ENCODE measurements at places on chromosomes 2 and 18.
A peak's percentile ranks its signal among the peaks of the same experiment; 100 is the strongest.

GRCh38 chr2:174338671-174339560 is 4.2 kb downstream of the SP9 start:
- DNase-seq = no peak

DNA sequence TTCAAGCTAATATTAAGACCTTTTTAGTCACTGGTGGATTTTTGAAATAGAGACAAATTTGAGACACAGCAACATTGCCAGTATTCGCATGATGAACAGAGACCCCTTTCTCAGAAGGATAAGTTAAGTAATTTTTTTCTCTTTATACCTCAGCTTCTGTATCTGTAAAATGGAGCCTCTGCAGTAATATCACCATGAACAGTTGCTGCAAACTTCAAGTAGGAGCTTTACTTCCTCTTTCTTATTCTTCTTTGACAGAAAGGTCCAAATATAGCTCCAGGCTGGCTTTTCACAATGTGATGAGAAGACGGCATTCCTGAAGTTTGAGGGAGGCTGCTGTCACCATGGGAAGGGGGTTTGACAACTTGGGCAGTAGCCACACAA is 158.7 kb downstream of the TDRD15 start:
- DNase-seq = no peak

- DNase-seq = peak; percentile 53
Observed at GRCh38 chr2:20365249-20365817, 14.7 kb upstream of the PUM2 start.

DNA sequence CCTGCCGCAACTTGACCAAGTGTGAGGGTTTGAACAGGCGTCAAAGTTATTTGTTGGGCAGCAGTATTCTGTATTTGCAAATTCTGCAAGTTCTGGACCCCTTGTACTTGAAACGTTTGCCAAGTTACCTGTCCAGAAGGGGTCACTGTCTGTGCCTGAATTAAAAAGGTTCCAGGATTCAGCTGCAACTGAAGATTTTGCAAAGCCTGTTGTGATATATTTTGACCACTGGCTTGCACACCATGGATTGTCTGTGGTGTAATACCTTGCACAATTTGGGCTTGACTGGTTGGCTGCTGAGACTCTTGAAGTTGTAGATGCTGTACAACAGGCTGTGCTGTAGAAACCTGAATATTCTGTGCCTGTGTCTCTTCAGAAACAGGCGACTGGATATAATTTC is 10.2 kb downstream of the SP3 start:
- no peak for DNase-seq

DNA sequence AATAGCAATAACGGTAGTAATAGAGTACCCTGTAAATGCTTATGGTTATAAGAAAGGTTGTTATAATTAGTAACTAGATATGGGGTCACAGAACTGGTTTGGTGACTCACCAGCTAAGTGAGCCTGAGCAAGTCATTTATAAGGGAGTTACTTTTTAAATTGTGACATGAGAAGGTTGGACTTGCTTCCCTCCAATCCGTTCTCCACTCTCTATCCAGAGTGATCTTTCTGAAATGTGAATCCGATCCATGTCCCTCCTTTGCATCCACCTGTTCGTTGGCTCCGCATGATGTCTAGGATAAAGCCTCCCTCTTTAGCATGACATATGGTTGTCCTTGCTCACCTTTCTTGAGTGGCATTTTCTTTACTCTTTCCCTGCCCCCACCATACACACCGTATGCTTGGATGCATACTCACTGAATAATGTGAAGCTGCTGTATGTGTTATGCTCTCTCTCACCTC is 83.1 kb downstream of the CDC42EP3 start:
- DNase-seq = no peak

DNA sequence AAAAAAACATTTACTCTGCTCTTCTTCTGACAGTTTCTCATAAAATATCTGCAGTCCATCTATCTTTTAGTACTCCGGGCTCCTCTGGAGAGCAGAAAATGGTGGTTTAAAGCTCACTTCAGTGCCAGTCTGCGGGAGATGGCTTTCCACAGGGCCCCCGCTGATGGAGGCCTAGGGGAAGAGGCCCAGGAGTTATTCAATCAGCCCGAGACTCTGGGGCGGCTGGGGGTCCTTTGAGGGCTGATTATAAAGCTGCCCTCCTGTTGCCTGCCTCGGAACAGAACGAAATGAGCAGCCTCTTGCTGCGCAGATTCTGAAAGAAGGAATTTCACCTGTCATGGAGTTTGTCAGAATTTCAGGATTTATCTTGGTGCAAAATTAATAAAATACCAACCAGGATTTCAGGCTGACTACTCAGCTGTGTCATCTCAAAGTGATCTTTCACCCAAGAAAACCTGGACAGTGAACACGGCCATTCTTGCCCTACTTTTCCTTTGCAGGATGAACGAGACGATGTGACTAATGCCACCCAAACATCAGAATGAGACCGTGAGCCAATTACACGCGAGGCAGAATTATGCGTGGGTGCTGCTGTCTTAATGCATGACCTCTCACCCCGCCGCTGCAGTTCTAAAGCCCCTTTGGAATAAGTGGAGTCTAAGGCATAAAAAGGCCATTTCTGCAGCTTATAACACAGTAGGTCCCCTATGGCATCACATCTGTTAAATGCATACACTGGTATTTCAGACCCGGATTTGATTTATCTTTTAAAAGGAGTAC is 273.8 kb downstream of the ZNF521 start:
- no peak for DNase-seq

DNA sequence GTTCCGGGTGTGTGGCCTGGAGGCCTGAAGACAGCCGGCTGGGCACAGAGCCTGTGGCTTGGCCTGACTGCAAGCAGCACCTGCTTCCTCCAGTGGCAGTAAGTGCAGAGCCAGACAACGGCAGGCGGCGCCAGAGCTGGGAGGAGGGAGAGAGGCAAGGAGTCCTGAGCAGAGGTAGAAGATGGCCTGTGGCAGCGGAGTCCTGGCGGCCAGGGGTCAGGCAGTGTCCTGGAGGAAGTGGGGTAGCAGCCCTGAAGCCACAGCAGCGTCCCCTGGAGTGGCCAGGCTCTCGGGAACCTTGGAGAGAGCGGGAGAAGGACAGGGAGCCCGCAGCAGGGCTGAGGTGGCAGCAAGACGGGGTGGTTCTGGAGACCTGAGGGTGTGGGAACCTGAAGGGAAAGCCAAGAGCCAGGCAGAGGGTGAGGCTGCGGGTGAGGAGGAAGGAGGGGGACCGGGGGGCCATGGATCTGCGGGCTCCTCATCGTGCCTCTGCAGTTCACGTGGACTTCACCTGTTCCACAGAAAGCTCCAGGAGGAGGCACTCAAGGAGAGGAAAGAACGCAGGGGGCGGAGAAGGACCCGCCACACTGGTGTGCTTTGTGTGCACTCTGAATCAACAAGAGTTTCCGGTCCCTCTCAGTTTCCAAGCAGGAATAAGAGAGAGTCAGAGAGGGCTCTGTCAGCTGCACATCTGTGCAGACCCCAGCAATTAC is 85.9 kb downstream of the USP40 start:
- DNase-seq = no peak

- DNase-seq = no peak
Observed at GRCh38 chr18:3207565-3207964, 12.2 kb downstream of the MYOM1 start.

DNA sequence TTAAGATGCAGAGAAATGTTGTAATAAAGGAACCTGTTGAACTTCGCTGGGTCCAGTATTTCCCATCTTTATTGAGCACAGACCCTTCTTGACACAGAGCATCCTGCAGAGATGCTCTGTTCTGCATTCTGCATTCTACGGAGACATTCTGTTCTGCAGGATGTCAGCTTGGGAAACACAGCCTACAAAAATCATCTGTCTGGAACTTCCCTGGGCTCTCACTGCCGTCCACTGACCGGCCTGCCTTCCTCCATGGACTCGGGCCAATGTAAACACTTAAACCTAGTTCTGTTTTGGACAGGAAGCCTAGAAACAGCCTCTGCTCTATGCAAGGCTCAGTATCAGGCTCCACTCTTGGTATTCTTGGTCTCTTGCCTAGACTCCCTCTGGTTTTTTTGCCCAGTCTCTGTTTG is 90.0 kb upstream of the PPP1CB start:
- DNase-seq = peak; percentile 98

GRCh38 chr2:53353135-53354114 is 414.2 kb upstream of the CHAC2 start:
- DNase-seq = peak; percentile 51

- DNase-seq = peak; percentile 12
Observed at GRCh38 chr2:32810909-32811495, 135.8 kb upstream of the LTBP1 start.

- no peak for DNase-seq
Observed at GRCh38 chr2:234451242-234451641, 45.6 kb downstream of the ARL4C start.

DNA sequence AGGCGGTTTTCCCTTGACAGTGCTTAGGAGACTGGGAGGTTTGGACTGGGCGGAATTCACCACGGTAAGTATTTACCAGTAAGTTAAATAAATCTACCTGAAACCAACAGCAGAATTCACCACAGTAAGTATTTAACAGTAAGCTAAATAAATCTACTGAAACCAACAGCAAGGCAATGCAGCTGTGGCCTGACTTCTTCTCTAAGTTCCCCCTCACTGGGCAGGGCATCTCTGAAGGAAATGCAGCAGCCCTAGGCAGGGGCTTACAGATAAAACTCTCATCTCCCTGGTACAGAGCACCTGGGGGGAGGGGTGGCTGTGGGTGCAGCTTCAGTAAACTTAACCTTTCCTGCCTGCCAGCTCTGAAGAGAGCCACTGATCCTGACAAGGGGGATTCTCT is 432.5 kb upstream of the LRRTM1 start:
- DNase-seq = no peak

DNA sequence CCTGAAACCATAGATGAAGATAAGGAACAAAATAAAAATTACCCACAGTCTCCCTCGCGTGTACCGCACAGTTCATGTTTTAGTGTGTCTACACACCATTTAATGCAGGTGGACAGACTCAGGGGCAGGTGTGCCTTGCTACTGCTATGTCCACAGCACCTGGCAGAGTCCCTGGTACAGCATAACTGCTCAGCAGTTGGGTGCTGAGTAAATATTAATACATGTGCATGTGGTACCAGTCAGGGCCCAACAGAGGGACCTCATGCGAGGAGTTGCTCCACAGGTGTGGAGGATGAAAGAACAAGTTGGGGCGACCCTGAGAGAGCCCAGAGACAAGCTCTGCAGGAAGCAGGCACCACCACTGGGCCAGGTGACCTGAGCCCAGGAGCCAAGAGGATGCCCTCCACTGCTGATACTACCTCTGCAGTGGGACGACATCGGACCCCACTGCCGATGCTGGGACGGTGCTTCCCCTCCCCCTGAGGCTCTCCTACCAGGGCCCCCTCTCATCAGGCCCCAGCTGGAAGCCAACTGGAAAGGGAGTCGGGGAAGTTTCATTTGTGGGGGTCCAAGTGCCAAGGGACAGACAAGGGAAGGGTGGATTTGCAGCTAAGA is 100.8 kb downstream of the NEDD4L start:
- DNase-seq = no peak

- DNase-seq = no peak
Observed at GRCh38 chr2:156447761-156448160, 11.6 kb downstream of the GPD2 start.

Measured in fibroblast of the aortic adventitia (primary cell).